ENCODE measurements at places on chromosomes 7 and 10. TPM values are rescaled to one million over a fixed set of nuclear protein-coding genes. Genes with fewer than 3 reads are reported as not detected.

GRCh38 chr7:42238709-42239366 is 1.8 kb upstream of the GLI3 start:
- DNase-seq, result no peak

DNA sequence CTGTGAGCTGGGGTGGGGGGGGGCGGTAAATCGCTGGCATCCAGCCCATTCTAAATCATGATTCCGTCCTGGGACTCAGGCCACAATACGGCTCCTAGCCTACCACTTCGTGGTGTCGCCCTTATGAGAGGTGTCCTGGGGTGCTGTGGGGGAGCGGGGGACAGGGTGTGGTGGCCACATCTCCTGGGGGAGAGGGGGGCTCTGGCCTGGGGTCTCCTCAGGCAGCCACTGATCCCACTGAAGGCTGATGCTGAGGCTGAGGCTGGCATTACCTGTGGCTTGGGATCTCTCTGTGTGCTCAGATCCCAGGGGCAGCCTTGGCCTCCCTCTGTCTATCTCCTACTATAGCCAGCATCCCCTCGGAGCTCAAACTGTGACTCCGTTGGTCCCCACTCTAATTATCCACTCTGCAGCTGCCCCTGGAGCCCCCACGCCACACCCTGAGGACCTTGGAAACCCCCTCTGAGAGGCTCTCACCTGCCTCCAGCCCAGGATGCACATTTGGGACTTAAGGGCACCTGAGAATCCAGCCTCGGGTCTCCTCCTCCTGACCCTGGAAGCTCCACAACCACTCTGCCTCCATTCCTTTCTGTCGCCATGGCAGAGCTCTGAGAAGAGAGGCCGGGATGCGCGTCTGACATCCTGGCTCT is 249.3 kb upstream of the TCERG1L start:
- DNase-seq, result no peak

GRCh38 chr10:89470628-89471027 is 56.3 kb downstream of the IFIT5 start:
- DNase-seq, result no peak

DNA sequence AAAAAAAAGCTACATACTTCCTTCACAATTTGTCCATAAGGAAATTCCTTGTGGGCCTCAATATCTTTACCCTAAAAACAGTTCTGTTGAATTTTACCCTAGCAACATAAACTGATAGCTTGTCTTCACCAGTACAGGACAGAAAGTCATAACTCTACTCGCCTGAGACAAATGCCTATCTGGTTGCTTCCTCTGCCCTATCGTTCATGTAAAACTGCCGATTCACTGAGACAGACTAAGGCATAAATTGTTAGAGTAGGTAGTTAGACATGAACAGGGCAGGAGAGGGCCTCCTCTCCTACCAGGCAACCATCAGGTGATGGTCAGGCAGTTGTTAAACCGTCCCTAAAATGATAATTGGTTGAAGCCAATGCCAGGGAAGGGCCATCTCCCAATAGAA is 25.0 kb downstream of the IFIT3 start:
- DNase-seq, result no peak

DNA sequence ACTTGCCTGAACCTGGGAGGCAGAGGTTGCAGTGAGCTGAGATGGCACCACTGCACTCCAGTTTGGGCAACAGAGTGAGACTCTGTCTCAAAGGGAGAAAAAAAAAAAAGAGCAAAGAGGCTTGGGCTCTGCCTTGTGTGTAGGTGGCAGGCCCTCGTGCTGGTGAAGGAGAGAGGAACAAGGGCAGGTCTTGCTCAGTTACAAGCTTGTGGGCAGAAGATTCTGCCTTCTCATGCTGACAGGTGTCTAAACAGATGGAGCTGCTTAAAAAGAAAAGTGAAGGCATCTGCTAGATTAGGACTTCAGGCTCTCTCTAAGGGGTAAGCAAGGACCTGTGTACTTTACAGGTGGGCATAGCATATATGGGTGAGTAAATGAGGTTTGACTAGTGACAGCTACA is 65.5 kb upstream of the TRIM8 start:
- DNase-seq, result no peak

DNA sequence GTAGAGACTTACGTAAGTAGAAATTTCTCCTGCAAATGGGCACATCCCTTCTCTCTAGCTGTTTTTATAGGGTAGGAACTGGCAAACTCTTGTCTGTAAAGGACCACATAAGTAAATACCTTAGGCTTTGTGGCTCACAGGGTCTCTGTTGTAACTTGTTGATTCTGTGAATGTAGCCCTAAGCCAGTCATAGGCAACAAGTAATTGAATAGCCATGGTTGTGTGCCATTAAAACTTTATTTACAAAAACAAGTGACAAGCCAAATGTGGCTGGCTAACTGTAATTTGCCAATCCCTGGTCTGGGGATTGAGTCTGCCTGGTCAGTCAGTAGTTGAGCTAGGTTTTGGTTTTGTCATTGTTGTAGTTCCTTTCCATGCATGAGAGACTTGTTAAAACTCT is 5.3 kb upstream of the KLF6 start:
- no peak for DNase-seq

GRCh38 chr7:28277364-28277763 is 96.8 kb upstream of the JAZF1 start:
- DNase-seq, result no peak

DNA sequence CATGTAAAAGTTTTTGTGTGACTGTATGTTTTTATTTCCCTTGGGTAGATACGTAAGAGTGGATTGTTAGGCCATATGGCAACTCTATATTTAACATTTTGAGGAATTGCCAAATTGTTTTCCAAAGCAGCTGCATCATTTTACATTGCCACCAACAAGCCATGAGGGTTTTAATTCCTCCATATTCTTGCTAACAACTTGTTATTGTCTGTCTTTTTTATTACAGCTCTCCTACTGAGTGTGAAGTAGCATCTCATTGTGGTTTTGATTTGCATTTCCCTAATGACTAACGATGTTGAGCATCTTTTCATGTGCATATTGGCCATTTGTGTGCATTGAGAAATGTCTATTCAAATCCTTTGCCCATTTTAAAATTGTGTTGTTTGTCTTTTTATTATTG is 94.9 kb downstream of the CARD11 start:
- no peak for DNase-seq

DNA sequence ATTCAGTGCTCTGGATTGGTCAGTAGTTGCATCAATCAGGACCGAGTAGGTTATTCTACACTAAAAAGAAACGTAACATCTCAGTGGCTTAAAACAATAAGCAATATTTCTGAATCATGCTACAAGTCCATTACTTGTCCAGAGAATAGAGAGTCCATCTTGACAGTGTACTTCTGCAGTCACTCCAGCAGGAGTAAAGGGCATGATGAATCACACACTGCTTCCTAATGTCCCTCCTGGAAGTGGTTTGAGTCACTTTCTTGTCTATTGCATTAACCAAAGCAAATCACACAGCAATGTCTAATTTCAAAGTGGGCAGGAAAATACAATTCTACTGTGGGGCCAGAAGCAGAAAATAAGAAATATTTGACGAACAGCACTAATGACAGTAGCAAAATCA is 124.8 kb downstream of the TSPAN12 start:
- DNase-seq, result no peak

DNA sequence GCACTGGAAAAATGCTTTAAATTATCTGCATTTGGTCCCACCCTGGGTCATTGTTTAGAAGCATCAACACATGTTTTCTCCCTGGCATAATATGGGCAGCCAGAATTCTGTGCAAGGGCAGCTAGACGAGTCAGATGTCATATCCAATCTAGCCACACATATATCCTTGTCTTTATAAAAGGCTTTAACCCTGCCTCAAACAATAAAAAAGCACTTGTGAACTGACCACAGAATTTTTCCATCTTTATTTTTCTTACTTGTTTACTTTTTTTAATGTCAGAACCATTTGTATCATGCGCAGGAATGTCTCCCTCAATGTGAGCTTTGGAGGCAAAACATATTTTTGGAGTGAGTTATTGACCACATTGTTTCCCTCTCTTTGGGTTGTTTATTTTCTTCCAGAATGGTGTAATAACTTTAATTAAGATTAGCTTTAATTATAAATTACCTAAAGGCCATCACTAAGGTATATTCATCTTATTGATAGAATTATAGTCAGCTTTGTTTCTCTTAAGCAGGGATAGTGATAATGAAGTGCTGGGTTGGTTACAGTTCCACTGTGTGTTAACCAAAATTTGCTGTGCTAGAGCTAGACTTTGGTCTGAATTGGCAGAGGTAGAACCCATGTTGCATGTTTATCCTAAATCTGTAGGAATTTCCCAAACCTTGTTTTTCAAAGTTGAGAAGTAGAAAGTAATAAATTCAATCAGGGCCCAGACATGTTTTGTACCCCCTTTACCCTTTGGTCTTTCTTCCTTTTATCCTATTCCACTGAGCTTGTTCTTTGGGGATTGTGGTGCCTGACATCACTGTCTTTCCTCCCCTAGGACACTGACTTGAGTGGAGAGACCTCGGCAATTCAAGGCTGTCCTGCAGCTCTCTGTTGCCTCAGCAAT is 1078.4 kb downstream of the KCNMA1 start:
- no peak for DNase-seq

DNA sequence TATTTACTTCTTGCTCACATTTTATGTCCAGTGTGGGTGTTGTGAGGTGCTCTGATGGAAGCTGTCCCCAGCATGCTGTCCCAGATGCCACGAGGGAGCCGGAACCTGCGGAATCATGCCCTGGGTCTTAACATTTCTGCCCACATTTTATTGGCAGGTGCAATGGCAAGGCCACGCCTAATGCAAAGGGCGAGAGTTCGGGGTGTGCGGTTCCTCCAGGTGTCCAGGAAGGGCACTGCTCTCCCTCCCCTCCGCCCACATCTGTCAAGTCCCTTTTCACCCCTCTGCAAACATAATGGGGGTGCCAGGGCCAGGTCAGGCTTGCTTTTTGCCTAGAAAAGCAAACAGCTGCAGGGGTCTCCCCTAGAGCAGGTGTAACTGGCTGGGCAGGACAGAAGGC is 16.4 kb downstream of the PDAP1 start:
- DNase-seq, result no peak

- no peak for DNase-seq
Measured at GRCh38 chr7:123538897-123539296, 4.5 kb upstream of the IQUB start.

DNA sequence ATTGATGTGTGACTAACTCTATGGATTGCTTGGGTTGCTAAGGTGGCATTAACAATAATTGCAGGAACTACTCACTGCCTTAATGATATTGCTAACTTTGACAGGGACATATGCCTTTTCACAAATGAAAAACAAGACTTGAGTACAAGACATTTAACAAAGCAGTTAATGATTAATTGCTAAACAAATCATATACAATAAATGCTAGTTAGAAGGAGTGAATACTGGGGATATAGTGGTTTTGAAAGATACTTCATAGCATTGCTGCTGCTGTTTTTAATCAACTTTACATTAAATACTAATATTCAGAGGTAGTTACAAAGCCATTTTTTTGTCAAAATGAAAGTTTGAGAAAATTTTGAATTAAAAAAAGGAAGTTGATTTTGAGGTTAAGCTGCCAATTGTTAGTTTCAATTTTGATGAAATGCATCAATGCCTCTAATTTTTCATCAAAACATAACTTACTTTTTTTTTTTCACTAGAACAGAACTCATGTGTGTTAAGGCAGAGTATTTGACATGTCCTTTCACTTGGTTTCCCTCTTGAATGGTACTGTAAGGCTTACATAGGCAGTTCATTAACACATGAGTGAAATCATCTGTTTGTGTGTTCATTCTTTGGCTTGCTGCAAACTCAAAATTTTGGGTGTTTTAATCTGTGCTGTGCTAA is 106.2 kb upstream of the SEMA3D start:
- DNase-seq, result no peak

DNA sequence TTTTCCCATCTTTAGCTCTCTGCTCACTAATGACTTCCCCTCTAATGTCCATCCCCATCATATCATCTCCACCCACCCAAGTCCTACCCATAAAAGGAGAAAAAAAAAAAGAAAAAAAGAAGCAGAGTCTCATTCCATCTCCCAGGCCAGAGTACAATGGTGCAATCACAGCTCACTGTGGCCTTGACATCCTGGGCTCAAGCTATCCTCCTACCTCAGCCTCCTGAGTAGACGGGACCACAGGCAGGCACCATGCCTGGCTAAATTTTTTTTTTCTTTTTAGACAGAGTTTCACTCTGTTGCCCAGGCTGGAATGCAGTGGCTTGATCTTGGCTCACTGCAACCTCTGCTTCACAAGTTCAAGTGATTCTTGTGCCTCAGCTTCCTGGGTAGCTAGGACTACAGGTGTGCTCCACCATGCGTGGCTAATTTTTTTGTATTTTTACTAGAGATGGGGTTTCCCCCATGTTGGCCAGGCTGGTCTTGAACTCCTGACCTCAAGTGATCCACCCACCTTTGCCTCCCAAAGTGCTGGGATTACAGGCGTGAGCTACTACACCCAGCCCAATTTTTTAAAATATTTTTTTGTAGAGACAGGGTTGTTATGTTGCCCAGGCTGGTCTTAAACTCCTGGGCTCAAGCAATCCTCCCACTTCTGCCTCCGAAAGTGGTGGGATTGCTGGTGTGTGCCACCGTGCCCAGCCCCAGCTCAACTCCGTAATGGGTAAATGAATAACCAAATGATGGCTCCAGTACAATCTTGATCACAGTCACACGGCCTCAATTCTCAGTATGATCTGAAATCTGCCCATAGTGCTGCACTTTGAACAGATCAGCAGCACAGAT is 24.6 kb upstream of the SGMS1 start:
- DNase-seq, result no peak

- DNase-seq, result no peak
Measured at GRCh38 chr10:30491204-30491915, 57.4 kb downstream of the MAP3K8 start.

- DNase-seq, result peak; percentile 32
Measured at GRCh38 chr7:85184599-85185423, 2.0 kb downstream of the SEMA3D start.

- DNase-seq, result no peak
Measured at GRCh38 chr7:27235387-27236311, 7.0 kb upstream of the EVX1 start.

DNA sequence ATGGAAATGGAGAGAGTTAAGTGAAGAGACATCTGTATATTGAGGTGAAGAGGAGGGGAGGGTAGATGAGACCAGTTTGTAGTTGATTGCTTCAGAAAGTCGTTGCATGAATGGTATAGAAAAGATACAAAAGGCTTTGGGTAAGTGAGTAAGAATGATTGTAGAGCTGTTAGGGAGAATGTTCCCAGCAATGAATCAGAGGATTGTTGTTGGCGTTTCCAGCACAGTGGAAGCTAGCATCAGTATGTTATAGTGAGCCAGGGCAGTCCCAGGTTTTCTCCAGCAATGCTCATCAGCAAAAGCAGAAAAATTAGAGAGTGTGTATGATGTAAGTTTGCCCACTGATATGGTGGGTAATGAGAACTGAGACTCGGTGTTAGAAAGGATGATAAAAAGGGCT is 15.4 kb upstream of the CDK6 start:
- DNase-seq, result no peak

The H2BK1 gene
- polyA plus RNA-seq, result not detected

The TMEM213 gene
- polyA plus RNA-seq, result not detected

The SAMD9L gene
- 1.5 TPM for polyA plus RNA-seq

The PTN gene
- polyA plus RNA-seq, result 0.20 TPM

The BAMBI gene
- polyA plus RNA-seq, result 0.66 TPM

The ECD gene
- 8.1 TPM for polyA plus RNA-seq

The ACSL5 gene
- 3.4 TPM for polyA plus RNA-seq

The SHTN1 gene
- 0.26 TPM for polyA plus RNA-seq

The MET gene
- 5.9 TPM for polyA plus RNA-seq

The CRYGN gene
- polyA plus RNA-seq, result 0.12 TPM

The SPDYE18 gene
- polyA plus RNA-seq, result 0.08 TPM

The ADARB2 gene
- 0.05 TPM for polyA plus RNA-seq

The NCAPG2 gene
- 3.3 TPM for polyA plus RNA-seq

The TET1 gene
- polyA plus RNA-seq, result 0.22 TPM

The CRTAC1 gene
- polyA plus RNA-seq, result 0.47 TPM
